Effector memory CD4-positive, alpha-beta T cell (primary cell): ENCODE measurements at places on chromosomes 5 and 9.

DNA sequence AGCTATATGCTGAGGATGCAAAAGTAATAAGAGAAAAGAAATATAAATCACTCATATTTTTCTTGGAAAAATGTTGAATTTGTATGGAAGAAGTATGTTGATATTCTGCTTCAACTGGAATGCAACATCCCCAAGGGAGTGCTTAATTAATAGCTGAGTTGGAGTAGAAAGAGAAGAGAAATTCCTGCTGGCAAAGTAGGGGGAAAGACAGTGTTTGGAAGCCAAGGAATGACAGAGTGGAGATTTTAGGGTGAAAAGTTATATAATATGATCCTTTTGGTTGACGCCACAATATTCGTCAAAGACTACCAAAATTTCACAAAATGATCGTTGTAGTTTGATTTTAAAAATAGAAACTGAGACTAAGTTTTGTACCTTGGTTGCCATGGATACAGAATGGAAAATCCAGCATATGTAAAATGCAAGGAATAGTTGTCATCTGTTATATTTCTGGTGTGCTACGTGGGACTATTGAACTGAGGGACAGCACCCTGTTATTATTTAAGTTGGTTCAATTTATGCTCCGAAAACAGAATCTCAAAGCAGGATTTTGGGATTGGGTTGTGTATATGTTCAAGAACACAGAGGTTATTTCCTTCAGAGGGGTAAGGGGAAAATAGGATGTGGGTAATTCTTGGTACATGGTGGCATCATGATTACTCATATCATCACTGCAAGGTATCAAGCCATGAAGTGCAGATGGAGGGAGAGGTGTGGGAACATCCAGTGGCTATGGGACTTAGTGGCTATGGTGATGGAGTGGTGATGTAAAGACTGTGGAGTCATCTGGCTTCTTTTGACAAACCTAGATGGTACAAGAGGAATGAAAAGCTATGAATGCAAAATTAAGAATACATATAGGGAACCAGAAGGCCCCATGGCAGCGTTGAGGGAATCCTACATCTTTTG lies 61.0 kb downstream of the SUB1 start:
- DNase-seq = no peak

- DNase-seq = no peak
Measured at GRCh38 chr5:38716516-38716915, 129.3 kb upstream of the OSMR start.

GRCh38 chr9:126234681-126235335 lies 91.8 kb upstream of the MVB12B start:
- no peak for DNase-seq

DNA sequence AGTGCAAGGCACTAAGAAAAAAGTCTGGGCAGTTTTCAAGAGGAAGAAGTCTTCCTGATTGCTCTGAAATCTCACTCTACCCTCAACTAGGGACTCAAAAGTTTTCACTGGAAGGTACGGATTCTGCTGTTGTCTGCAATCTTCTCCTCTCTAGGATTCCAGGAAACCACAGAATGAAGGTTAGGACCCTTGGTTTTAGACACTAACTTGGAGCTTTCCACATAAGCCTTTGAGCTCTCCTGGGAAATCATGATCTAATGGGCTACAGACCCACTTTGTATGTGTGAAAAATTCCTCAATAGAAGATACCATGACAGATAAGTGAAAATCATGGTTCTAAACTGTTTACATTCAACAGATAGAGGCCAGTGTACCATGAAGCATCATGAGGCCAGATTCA lies 265.1 kb downstream of the PSAT1 start:
- DNase-seq = no peak

DNA sequence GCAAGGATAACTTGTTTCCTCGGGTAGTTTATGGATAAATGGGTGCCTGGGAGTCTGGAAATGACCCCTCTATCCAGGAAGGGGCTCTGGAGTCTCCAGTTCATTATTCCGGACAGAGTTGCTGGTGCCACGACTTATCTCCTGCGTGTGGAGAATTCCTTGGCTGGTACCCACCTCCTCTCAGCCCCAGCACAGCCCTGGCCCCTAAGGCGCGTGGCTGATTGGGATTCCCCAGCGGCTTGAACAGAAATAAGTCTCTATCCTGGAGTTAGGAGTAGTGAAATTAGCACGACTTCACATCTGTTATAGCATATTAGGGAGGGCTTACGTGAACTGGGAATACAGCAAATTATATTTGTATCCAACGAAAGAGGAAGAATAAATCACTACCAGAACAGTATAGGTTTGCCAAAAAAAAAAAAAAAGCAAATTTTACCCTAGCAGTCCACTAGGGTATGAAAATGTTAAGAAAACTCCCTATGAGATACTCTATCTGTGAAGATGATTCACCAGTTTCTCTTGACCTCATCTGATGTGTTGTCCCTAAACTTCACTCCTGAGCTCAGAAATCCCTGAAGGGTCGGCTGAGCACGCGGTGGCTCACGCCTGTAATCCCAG lies 172.5 kb upstream of the OTULINL start:
- DNase-seq = no peak

DNA sequence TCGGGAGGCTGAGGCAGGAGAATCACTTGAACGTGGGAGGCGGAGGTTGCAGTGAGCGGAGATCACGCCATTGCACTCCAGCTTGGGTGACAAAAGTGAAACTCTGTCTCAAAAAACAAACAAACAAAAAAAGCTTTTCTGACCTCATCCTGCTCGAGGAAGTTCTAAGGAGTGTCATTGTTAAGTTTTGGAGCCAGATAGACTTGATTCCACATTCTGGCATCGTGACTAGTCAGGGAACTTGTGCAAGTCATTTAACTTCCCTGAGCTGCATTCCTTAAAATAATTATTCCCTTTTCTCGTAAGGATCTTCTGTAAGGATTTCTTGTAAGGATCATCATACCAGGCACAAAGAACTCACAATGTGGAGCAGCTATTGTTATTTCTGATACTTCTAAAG lies 26.2 kb downstream of the SNX24 start:
- DNase-seq = no peak

GRCh38 chr5:118791926-118792734 lies 196.2 kb downstream of the DTWD2 start:
- no peak for DNase-seq

- no peak for DNase-seq
Measured at GRCh38 chr5:173808079-173808808, 79.9 kb upstream of the CPEB4 start.

GRCh38 chr5:14630671-14631070 lies 33.8 kb upstream of the OTULIN start:
- no peak for DNase-seq

- no peak for DNase-seq
Measured at GRCh38 chr9:98057138-98057799, 737 bp downstream of the NANS start.

DNA sequence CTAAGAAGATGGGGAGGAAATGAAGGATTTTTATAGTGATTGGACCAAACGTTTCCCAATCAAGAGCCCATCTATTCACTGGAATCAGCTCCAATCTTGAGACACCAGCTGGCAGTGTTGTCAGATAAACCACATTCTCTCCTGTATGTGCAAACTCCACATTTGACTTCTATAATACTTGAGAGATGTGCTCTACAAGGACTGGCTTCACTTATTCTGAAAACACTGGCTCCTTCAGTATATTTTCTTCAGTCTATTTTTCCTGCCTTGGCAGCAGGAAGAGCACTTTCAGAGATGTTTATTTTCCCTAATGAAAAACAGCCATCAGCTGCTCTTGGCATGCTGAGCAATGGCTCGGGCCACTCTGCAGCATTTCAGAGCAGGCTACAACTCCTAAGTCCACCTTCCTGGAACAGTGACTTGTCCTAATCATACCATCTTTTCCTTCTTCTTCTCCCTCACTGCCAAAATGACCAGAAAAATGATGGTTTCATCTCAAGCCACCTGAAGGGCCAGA lies 96.9 kb upstream of the FSTL4 start:
- DNase-seq = no peak

DNA sequence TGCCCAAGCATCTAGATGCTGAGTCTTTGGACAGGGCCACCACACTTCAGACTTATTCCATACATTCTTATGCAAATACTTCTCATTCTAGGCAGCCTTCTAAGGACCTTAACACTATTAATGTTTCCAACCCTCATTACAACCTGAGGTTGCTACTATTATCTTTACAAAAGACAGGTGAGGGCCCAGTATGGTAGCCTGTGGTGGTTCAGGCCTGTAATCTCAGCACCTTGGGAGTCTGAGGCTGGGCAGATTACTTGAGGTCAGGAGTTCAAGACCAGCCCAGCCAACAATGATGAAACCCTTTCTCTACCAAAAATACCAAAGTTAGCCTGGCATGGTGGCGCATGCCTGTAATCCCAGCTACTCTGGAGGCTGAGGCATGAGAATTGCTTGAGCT lies 16.2 kb downstream of the ZFP62 start:
- DNase-seq = no peak

- no peak for DNase-seq
Measured at GRCh38 chr5:175246242-175246888, 197.6 kb downstream of the DRD1 start.

- no peak for DNase-seq
Measured at GRCh38 chr5:36945687-36946086, 69.1 kb downstream of the NIPBL start.

- DNase-seq = no peak
Measured at GRCh38 chr5:10760096-10760920, 726 bp downstream of the DAP start.

- DNase-seq = no peak
Measured at GRCh38 chr9:21461377-21461776, 20.7 kb downstream of the IFNE start.

DNA sequence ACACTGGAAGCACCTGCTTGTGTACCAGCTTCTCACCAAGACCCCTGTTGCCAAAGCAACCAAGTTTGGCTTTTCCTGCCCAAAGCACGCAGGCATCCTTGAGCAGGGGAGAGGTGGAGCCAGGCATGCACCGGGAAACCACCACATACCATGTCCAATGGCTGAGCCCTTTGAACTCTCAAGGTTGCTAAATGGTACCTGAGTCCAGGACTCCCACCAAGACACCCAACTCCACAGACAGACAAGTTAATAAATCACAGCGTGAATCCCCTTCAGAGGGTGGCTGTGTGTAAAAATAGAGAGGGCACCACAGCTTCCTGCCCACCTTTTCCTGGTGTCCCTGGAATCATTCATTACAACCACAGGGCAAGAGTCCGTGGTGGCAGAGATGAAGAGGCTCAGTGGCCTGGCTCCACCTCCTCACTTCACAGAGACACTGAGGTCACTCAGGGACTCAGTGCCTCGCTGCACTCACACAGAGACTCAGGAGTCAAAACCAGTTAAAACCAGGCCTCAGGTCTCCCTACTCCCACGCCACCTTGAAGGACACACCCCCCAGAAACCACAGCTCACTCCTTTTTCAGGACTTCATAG lies 143.7 kb downstream of the C5orf15 start:
- DNase-seq = no peak

GRCh38 chr5:170632985-170633234 lies 129.1 kb downstream of the KCNIP1 start:
- no peak for DNase-seq

DNA sequence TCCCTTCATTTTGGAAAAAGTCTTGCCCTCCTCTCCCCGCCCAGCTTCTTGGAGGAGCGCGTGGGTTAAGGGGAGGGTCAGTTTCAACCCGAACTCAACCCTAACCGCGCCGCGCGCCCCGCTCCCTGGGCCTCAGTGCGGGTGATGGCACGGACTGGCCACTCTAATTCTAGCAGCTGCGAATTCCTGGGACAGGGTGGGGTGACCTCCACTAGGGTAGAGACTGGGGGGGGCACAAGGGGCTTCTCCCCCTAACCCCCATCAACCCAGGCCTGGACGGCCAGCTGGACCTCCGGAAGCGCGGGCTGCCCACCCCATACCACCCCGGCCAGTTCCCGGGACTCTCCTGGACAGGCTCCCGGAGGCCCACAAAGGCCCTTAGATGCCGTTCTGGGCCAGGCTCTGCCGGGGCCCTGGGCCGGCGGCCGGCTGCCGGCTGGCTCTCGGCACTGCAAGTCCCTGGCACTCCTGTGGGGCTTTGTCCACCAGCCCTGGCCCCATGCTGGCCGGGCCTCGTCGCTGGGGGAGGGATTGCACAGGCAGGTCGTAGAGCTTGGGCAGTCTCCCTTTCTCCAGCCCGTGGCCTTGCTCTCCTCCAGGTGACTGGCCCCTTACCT lies 7.2 kb upstream of the PSD2 start:
- DNase-seq = no peak

GRCh38 chr9:17719053-17719452 lies 140.2 kb downstream of the SH3GL2 start:
- no peak for DNase-seq
